ENCODE measurements at places on chromosomes 5 and 9.

GRCh38 chr5:71904852-71905251, 185.8 kb downstream of the CARTPT start:
- no peak for DNase-seq

DNA sequence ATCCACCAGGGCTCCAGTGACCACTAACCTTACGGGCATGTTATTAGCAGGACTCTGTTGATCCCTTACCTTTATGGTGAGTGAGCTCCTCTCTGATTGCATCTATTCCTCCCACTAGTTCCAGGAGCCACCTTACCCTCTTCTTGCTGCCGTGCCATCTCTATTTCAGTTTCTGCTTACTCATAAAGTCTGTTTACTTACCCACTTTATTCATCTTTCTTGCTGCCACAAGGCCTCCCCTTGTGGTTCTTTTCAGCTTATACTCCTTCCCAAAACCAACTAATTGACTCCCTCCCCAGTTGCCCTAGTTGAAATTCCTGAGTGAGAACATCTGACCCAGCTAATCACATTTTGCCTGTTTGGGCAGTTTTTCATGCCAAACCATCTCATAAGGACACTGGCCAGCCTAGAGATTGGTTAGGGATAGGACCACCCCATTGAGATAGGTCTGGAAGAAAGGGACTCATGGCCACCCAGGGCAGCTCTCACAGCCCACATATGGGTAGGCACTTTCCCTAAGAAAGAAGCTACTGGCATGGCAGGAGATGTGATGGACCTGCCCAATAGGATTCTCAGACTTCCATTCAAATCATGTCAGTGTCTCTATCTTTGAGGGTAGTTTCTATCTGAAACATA, 412.7 kb downstream of the EFNA5 start:
- no peak for DNase-seq

GRCh38 chr9:84278130-84278529, 62.4 kb downstream of the SLC28A3 start:
- no peak for DNase-seq

GRCh38 chr9:132630811-132631210, 39.0 kb downstream of the DDX31 start:
- no peak for DNase-seq

GRCh38 chr9:103533318-103533717, 538.2 kb downstream of the CYLC2 start:
- DNase-seq: no peak

DNA sequence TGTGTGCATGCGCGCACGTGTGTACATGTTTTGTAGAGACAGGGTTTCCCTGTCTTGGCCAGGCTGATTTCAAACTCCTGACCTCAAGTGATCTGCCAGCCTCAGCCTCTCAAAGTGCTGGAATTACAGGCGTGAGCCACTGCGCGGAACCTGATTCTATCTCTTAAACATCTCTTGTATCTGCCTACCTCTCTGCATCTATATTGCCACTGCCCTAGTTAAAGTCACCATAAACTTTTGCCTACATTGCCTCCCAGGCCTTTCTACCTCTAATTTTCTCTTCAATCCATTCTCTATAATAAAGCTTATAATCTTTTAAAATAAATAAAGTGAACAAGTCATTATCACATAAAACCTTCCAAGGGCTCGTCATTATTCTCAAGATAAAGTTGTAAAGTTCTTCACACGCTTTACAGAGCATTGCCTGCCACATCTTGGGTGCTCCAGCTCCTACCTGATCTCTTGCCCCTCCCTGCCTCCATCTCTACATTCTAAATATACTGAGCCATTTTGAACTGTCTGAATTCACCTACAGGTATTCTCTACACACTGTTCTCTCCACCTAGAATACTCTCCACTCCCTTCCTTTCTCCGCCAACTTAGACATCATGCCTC, 15.0 kb downstream of the TRPM6 start:
- DNase-seq: no peak

DNA sequence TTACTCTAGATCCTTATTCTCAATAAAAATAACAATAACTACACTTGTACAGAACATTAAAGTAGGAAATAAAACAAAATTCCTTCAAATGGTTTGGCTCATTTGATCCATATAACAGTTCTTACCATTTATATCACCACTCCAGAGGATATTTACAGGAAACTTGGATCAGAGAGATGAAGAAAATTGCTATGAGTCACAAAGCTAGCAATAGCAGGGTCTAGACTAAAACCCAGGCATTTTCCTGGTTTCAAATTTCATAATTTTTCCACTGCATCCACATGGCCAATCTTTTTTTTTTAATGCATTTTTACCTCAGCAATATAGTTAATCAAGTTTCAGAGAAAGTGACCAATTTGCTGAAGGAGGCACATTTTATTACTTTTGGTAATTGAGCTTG, 299.2 kb downstream of the ELAVL2 start:
- DNase-seq: no peak
